ENCODE measurements at places on chromosomes 16 and 17.

DNA sequence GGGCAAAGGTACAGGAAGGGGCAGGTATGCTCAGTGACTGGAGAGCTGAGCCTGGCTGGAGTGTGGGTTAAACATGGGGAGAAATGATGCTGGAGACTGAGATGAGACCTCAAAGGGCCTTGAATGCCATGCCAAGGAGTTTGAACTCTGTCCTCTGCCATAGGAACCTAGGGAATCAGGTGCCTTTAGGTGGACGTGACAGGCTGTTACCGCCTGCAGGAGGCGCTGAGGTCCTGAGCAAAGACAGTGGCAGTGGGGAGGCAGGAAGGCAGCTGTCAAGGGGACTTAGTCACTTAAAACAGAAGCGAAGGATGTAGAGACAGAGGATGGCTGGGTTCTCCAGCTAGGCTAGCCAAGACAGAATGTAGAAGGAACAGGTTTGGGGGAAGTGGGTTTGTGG lies 9.1 kb downstream of the PSMB3 start:
- DNase-seq, result peak; percentile 24

DNA sequence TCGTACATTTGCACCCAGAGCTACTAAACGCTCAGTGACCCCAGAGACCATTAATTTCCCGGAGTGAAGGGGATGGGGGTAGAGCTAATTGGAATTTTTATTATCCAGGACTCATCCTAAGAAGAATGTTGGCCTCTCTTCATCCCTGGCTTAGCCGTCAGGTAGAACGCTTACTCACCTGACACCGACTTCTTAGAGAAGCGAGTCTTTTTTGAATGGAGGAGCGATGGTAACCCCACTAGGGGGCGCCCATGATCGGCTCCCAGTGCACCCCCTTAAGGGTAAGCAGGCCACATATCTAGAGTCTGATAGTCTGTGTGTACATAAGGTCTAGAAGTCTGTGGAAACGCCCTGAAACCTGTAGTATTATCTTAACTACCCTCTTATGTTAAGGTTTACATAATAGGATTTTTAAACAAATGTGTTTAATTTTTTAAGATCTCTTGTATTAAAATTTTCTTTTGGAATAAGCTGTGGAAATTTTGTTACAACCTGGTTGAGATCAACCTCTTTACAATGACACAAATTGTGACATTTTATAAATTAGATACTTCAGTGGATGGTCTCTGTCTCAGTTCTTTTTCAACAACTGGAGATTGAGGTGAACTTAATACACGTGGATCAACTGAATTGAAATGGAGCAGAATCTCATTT lies 229.8 kb downstream of the CPPED1 start:
- DNase-seq, result peak; percentile 29

GRCh38 chr17:74369221-74369620 lies 1.9 kb downstream of the GPR142 start:
- DNase-seq, result peak; percentile 72

GRCh38 chr16:71853413-71853812 lies 7.6 kb downstream of the ATXN1L start:
- DNase-seq, result no peak

GRCh38 chr16:8173111-8173644 lies 417.1 kb downstream of the TMEM114 start:
- DNase-seq, result no peak

GRCh38 chr16:77888871-77889270 lies 100.5 kb downstream of the VAT1L start:
- DNase-seq, result no peak

DNA sequence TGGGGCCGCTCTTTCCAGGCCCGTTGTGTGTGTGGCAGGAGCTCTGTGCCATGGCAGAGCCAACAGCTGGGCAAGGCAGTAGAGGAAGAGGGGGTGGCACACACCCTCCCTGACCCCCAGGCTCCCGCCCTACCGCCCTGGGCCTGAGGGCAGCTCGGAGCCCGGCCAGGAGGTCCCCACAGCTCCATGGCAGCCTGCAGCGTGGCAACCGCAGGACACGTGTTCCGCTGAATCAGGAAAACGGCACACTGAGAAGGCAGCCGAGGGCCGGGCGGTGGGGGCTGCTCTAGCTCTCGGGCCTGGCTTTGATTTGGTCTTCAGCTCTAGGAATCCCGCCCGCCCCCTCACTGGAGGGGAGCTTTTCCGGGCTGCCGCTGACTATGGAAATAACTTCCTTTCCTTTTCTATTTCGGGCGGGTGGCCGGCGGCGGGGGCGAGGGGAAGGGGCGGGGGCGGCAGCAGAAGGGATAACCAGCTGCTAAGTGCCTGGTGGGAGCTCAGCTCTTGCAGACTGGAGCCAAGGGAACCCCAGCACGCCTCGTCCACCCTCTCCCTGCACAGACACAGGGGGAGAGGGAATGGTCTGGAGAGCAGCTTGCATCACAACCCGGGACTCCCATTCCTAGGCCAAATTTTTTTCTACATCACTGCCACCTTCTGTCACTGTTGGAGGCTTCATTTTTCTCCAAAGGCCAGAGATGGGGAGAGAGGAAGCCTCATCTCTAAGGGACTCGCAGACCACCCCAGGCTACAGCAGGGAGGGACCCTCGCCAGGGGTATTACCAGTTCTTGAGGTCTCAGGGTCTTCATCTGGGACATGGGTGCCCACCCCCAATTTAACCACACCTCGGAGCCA lies 24.8 kb upstream of the MRPS23 start:
- DNase-seq, result peak; percentile 33

- no peak for DNase-seq
These were observed 12.5 kb upstream of the SPHK1 start for GRCh38 chr17:76371656-76372628.

GRCh38 chr16:23269248-23269953 lies 32.7 kb upstream of the SCNN1B start:
- no peak for DNase-seq

DNA sequence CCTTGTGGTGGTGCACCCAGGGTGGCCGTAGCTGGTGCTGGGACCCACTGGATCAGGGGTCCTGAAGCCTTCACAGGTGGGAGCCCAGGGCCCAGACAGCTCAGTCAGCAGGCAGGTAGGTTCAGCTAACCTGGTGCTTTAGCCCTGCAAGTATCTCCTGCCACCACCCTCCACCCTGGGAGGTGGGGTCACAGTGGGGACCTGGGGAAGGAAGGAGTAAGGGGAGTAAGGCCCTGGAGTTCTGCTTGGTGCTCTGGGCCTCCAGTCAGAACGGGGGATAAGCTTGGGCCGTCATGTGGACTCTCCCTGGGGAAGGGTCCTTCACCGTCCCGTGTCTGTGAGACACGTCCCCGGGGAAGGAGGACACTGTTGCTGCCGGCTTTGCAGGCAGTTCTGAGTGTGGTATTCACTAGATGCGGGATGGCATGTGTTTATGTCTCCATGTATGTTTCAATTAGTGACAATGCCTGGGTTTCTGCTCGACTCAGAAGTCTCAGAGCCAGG lies 20.7 kb downstream of the SGSM2 start:
- DNase-seq, result no peak

- no peak for DNase-seq
These were observed 579.7 kb downstream of the CDH13 start for GRCh38 chr16:83206426-83206825.

GRCh38 chr17:40479754-40480480 lies 21.5 kb downstream of the TNS4 start:
- DNase-seq, result no peak

GRCh38 chr17:56577190-56577842 lies 16.2 kb upstream of the NOG start:
- no peak for DNase-seq

GRCh38 chr16:22255335-22255734 lies 41.9 kb upstream of the POLR3E start:
- no peak for DNase-seq

DNA sequence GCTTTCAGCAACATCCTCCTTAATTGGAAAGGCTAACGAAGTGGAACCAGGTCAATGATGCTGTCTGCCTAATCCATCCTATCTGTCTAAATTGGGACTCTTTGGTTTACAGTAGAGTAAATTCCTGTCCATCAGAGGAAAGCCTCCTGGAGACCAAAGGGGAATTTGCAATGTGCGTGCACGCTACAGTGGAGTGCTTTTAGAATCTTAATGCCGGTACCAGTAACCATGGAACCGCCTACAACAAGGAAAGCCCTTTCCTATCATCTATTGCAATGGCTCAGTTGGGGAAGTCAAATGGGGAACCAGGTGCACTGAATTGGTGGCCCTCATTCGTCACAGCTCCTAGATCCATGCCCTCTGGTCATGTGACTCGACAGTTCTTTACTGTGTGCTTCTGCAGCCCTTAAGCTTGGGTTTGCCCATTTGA lies 110.1 kb downstream of the XYLT1 start:
- no peak for DNase-seq

DNA sequence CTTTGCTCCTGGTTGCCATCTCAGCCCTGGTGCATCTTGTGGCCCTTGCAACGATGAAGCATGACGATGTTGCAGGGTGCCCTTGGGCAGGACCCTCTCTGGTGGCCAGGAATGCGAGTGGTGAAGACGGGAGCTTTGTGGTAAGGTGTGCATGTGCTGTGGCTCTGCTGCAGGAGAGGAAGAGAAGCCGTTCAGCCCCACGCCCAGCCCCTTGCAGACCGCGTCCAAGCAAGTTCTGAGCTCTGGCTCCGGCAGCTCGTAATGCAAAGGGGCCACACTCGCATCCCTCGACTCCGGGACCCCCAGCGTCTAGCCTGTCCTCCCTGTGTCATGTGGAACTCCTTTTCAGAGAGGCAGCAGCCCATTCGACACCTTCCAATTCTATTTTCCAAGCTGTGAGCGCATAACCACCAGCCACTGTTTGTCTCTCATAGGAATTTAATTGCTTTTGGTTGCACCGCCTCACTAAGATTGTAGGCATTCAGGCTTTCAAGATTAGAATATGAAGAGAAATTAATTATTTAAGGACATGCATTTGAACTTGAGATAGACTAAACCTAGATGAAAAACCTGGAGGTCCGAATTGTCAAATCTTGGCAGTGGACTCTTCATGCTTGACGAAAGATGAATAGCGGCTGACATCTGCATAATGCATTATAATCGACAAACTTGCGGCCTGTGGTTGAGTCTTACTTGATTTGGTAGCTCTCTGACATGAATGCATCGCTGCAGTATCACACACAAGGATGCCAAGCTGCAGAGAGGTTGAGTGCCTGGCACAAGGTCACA lies 21.1 kb upstream of the KCNG4 start:
- no peak for DNase-seq

- DNase-seq, result no peak
These were observed 1.2 kb downstream of the DUSP14 start for GRCh38 chr17:37490638-37491614.

All from T-cell (primary cell).